ENCODE measurements at places on chromosomes 2 and 18. TPM values are rescaled to one million over a fixed set of nuclear protein-coding genes. Genes with fewer than 3 reads are reported as not detected.

Gene TNFAIP6
- total RNA-seq: 1.2 TPM

Gene GKN1
- total RNA-seq: not detected

Gene IL36RN
- total RNA-seq: 0.84 TPM

GRCh38 chr18:13893418-13893760 lies 21.9 kb downstream of the MC2R start:
- H3K36me3 ChIP-seq: no peaks in the 10 kb centered on the region
- no peak for DNase-seq
- H3K4me3 ChIP-seq: no peak overlapping the region
- H3K27ac ChIP-seq: no peak overlapping the region
- H3K4me1 ChIP-seq: peaks cover 3% of the 10 kb centered on the region
- H3K27me3 ChIP-seq: no peaks in the 10 kb centered on the region

DNA sequence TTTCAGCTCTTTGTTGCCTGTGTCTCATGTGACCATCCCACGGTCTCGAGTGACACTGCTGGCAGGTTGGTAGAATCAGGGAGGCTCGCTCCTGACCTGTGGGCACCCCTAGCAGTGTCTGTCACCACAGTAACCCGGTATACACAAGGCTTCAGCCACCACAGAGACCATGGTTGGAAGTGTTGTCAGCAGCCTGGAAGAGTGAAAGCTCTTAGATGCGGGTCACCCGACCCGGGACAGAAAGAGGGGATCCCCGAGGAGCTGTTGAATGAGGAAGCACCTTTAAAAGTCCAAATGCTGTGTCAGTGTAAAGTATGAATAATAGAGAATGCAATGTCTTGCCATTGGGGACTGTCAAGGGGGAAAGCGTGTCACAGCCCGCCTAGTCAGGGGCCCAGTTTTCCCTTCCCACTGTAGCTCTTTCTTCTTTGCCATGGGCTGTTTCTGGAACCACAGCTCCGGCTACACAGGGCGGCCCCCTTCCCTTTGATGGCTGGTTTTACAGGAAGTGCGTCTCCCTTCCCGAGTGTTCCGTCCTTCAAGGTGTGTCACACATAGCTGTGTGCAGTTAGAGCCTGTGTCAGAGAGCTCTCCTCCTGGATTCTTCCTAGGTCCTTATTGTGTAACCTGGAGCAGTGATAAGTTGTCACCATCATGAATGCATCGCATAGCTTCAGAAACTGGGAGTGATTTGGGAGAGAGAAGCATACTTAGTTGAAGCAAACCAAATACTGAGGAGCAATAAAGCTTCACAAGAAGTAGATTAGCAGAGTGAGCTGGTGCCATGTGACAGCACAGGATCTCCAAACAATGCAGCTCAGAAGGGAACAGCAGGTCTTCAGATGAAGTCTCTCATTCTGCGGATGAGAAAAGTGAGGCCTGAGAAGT lies 81.4 kb downstream of the MTCL1 start:
- H3K27ac ChIP-seq: peak overlapping the region; percentile 85
- no peak for DNase-seq
- peaks cover 1% of the 10 kb centered on the region for H3K27me3 ChIP-seq
- no peak overlapping the region for H3K4me3 ChIP-seq
- H3K36me3 ChIP-seq: peaks cover 4% of the 10 kb centered on the region

DNA sequence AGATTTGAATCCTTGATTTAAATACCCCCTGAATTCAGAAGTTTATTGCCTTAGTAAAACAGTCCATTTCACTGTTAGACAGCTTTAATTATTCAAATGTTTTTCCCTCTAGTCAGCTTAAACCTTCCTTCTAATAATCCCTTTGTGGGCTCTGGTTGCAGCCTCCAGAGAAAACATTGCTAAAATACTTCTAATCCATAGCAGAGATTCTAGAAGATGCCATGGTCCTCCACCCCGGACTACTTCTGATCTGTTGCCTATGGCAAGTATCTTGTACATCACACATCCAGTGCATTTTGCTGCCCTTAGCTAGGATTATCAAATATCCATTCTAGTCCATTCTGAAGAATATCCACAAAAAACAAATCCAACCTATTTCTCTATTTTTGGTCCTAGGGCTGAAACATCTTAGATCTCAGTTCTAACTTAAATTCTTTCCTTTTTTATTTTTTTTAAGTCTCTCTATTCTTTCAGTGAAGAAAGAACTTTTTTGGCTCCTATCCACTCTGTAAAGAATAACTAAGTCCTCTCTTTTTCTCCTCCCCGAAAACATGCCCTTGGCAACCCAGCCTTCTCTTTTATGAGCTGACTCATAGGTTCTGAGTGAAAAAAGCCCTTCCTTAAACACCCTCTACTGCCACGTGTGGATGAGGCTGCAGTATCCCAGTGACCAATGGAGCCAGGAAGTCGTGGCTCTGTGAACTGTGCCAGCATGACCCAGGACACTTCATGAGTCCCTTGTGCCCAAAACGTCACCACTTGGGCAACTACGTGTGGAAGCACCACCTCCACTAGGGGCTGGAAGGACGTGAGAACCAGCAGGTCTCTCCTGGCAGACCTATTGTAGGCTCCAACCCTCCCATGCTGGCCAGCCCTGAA lies 349.8 kb downstream of the TNS1 start:
- peaks cover 11% of the 10 kb centered on the region for H3K4me1 ChIP-seq
- peak overlapping the region; percentile 6 for H3K27ac ChIP-seq
- no peaks in the 10 kb centered on the region for H3K27me3 ChIP-seq
- H3K4me3 ChIP-seq: no peak overlapping the region
- DNase-seq: no peak

DNA sequence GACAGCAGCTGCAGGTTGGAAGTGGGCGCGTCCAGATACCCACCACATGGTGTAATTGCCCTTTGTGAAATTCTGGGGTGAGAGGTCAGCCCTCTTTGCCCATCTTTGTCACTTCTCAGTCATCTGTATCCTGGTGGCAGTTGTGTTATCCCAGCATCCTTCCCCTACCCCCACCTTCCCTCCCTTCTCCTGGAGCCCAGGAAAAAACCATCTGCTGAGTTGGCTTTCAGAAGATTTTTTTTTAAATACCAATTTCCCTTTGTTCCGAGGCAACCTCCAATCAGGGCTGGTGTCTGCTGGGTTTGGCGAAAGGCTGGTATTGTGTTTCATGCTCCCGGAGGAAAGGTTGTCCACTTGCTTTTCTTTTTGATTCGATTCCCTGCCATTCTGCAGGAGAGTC lies 35.2 kb downstream of the SETBP1 start:
- no peak overlapping the region for H3K27ac ChIP-seq
- H3K4me3 ChIP-seq: no peak overlapping the region
- H3K4me1 ChIP-seq: peaks cover 10% of the 10 kb centered on the region
- no peaks in the 10 kb centered on the region for H3K27me3 ChIP-seq

Gene GULP1
- 58.5 TPM for total RNA-seq

Gene ZNF385B
- total RNA-seq: 0.11 TPM

GRCh38 chr2:149145314-149146295 lies 107.1 kb downstream of the LYPD6B start:
- no peak overlapping the region for H3K4me3 ChIP-seq
- H3K27me3 ChIP-seq: peaks cover 28% of the 10 kb centered on the region
- no peak overlapping the region for H3K27ac ChIP-seq
- peaks cover 7% of the 10 kb centered on the region for H3K36me3 ChIP-seq
- peaks cover 27% of the 10 kb centered on the region for H3K4me1 ChIP-seq

Gene CCDC102B
- total RNA-seq: 8.2 TPM

Gene IL1A
- 3.9 TPM for total RNA-seq

DNA sequence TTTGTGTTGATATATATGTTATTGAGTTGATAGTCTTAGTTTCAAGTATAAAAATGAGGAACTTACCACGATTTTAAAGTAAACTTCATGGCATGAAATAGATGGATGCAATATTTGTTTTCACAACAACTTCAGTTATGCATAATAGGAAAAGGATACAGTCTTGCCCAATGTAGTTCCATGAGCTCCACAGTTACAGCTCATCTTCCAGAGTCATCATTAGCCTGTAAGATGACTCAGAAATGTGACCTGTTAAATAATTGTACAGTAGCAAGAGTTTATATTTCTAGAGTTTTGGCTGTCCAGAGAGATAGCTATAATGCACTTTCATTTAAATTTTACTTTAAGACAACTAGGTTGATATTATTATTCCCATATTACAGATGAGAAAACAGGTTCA lies 80.9 kb upstream of the ARHGAP28 start:
- H3K4me3 ChIP-seq: no peak overlapping the region
- peaks cover 61% of the 10 kb centered on the region for H3K4me1 ChIP-seq
- no peaks in the 10 kb centered on the region for H3K36me3 ChIP-seq
- no peak for DNase-seq
- H3K27me3 ChIP-seq: no peaks in the 10 kb centered on the region
- H3K27ac ChIP-seq: no peak overlapping the region

DNA sequence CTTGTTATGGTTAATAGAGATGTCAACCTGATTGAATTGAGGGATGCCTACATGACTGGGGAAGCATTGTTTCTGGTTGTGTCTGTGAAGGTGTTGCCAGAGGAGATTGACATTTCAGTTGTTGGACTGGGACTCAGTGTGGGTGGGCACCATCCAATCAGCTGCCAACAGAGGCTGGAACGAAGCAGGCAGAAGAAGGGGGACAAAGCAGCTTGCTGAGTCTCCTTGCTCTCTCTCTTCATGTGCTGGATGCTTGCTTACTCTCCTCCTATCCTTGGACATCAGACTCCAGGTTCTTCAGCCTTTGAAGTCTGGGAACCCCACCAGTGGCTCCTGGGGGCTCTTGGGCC lies 22.2 kb upstream of the SMAD4 start:
- H3K36me3 ChIP-seq: no peaks in the 10 kb centered on the region
- H3K4me1 ChIP-seq: peaks cover 18% of the 10 kb centered on the region
- H3K27me3 ChIP-seq: no peaks in the 10 kb centered on the region
- no peak for DNase-seq
- H3K27ac ChIP-seq: no peak overlapping the region

DNA sequence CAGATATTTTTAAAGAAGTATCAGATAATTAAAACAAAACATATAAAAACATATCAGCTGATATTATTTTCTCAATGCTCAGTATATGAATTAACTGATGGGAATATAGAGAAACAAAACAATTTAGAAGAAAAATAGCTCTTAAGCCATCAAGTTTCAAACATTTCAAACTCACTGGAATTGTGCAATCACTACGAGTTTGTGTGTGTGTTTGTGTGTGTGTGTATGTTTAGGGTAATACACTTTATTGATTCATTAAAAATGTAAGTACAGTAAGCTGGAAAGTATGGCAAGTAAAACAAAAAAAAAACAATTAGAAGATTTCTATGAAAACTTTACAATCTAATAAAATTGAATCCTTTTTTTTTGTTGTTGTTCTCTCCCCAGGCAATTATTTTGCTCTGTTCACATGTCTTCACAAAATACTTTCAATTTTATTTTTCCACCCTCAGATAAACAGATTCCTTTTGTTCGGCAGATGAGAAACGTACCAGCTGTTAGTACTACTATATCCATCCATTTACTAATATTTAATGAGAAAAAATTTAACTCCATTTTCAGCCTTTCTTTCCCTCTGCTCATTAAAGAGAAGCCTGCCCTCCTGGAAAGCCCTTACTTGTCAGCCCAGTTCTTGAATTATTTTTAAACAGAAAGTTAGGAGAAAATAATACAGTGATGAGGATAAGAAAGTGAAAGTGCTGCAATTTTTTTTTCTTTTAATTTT lies 87.6 kb downstream of the SLC8A1 start:
- H3K27ac ChIP-seq: peak overlapping the region; percentile 77
- H3K36me3 ChIP-seq: no peaks in the 10 kb centered on the region
- DNase-seq: no peak
- peaks cover 33% of the 10 kb centered on the region for H3K4me1 ChIP-seq
- no peaks in the 10 kb centered on the region for H3K27me3 ChIP-seq

Gene EGR4
- total RNA-seq: 0.36 TPM

DNA sequence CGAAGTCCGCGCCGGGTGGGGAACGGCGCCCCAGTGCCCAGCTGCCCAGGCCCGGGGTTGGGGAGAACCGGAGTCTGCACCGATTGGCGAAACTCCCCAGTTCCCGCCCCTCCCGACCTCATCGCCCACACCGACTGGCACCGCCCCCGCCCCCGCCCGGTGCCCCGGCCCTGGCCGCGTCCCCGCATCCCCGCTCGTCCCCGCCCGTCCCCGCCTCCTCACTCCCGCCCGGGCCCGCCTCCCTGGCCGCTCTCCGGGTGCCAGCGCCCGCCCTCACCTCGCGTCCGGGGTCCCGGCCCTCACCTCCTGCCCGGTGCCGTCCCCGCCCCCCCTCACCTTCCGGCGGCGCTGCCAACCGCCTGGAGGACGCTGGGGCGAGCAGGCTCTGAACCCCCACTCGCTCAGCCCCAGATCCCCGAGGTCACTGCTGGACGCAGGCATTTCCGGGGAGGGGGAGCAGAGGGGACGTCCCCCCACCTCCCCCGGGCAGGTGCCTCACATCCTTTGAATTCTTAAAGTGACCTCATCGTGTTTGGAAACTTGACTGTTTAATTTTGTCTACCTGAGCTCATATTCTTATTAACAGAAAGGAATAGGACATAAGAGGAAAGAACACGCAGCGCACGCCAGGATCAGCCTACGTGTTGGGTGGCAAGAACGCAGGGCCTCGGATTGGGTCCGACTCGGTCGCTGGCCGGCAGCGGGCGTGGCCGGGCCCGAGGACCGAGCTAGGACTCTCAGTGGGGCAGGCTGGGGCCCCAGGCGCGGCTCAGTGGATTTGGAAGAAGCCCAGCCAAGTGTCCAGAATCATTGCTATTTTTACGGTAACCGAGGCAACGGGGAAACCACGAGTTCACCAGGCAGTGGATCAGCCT lies at the start of gene FAM110C:
TSS of gene FAM110C (minus strand) at position 35 of the 875 bp plus-strand sequence. CDS start 120 bp downstream, outside the sequence.
- H3K27me3 ChIP-seq: peaks cover 74% of the 10 kb centered on the region
- H3K4me1 ChIP-seq: peaks cover 27% of the 10 kb centered on the region
- peak within 1 kb of the TSS; percentile 83 for H3K4me3 ChIP-seq

- H3K4me3 ChIP-seq: no peak overlapping the region
- H3K27me3 ChIP-seq: peaks cover 28% of the 10 kb centered on the region
- H3K4me1 ChIP-seq: peaks cover 43% of the 10 kb centered on the region
- peak overlapping the region; percentile 1 for H3K27ac ChIP-seq
- no peaks in the 10 kb centered on the region for H3K36me3 ChIP-seq
These were observed 3.0 kb downstream of the DPP4 start for GRCh38 chr2:162071001-162071400.

Gene PLA2R1
- total RNA-seq: 14.8 TPM

Gene HRH4
- total RNA-seq: not detected

Gene RGPD4
- 0.23 TPM for total RNA-seq

GRCh38 chr2:223227338-223227737 lies 175.3 kb downstream of the KCNE4 start:
- H3K27me3 ChIP-seq: no peaks in the 10 kb centered on the region
- H3K4me1 ChIP-seq: peaks cover 12% of the 10 kb centered on the region
- no peak overlapping the region for H3K27ac ChIP-seq
- H3K36me3 ChIP-seq: no peaks in the 10 kb centered on the region

Gene CDK5R2
- 0.97 TPM for total RNA-seq

- no peak for DNase-seq
- no peaks in the 10 kb centered on the region for H3K27me3 ChIP-seq
- H3K4me1 ChIP-seq: peaks cover 2% of the 10 kb centered on the region
- no peak overlapping the region for H3K27ac ChIP-seq
These were observed 53.4 kb downstream of the SMAD4 start for GRCh38 chr18:51083398-51083797.

GRCh38 chr18:23877371-23877770 lies 137.2 kb upstream of the TTC39C start:
- peaks cover 7% of the 10 kb centered on the region for H3K27me3 ChIP-seq
- no peak overlapping the region for H3K4me3 ChIP-seq
- H3K27ac ChIP-seq: no peak overlapping the region

GRCh38 chr2:17495590-17495989 lies 22.6 kb downstream of the RAD51AP2 start:
- H3K27me3 ChIP-seq: no peaks in the 10 kb centered on the region
- no peaks in the 10 kb centered on the region for H3K4me1 ChIP-seq
- no peak overlapping the region for H3K4me3 ChIP-seq

Gene MALL
- 5.4 TPM for total RNA-seq

GRCh38 chr2:232980683-232981082 lies 32.4 kb downstream of the NGEF start:
- peaks cover 39% of the 10 kb centered on the region for H3K4me1 ChIP-seq
- H3K27ac ChIP-seq: no peak overlapping the region
- no peak overlapping the region for H3K4me3 ChIP-seq
- H3K36me3 ChIP-seq: no peaks in the 10 kb centered on the region

Gene EML4
- total RNA-seq: 95.6 TPM

Data from mesothelial cell of epicardium (in vitro differentiated cells).